Activated T-cell treated with anti-CD3 and anti-CD28 coated beads for 24 hours (primary cell): ENCODE measurements at places on chromosomes 6 and 20.

- DNase-seq: no peak
These were observed 15.9 kb upstream of the FYN start for GRCh38 chr6:111888928-111889695.

- DNase-seq: no peak
These were observed 35.6 kb upstream of the TAGAP start for GRCh38 chr6:159080217-159080976.

DNA sequence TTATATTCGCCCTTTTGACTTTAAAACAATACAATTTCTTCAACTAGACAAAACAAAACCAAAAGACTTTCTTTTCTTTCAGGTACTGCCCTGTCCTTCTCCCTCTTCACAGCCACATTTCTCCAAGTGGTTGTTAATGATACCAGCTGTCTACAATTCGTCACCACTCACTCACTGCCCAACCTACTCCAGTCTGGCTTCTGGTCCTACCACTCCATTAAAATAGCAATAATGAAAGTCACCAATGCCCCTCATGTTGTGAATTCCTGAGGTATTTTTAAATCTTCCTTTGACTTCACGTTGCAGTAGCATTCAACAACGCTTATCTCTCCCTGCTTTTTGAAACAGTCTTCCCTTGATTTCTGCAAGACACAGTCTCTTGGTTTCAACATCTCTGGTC, 11.6 kb upstream of the MAN1A1 start:
- no peak for DNase-seq

- DNase-seq: no peak
These were observed 23.3 kb upstream of the UST start for GRCh38 chr6:148723484-148723883.

DNA sequence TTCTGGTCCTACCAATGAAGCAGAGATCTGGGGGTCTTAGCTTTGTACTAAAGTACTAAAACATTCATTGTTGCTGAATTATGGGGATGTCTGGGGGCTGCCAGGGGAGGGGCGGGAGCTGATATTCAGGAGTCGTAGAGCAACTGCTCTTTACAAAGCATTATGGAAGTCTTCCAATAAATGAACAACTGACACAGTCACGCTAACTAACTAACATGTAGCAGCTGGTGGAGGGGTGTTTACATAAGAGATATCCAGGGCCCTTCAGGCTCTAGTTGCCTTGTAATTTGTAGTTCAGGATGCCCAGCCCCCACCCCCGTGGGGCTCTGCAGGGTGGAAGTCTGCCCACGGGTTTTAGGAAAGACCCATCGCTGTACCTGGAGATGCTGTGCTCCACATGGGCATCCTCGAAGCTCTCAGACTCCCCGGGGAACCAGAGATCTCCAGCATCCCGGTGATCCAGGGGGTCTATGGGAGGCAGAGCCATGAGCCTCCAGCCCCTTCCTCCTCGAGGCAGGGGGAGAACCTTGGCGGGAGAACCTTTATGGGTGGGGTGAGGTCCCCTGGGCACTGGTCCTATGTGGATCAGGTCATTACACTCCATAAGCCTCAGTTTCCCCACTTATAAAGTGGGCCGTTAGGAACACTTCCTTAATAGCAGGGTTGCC, 3.4 kb downstream of the TREM2 start:
- DNase-seq: no peak
